Progenitor cell of endocrine pancreas (in vitro differentiated cells): ENCODE measurements at places on chromosomes 13 and 19.

- DNase-seq, result no peak
These were observed 65.2 kb downstream of the DPRX start for GRCh38 chr19:53696951-53697350.

GRCh38 chr13:50730496-50731351 is 112.8 kb downstream of the DLEU7 start:
- no peak for DNase-seq

- DNase-seq, result no peak
These were observed 65.9 kb upstream of the KLF12 start for GRCh38 chr13:74200081-74200480.

- DNase-seq, result no peak
These were observed 70.5 kb downstream of the GJA3 start for GRCh38 chr13:20090349-20090748.

GRCh38 chr13:41271456-41272285 is 8.3 kb upstream of the MTRF1 start:
- DNase-seq, result no peak

GRCh38 chr13:47798906-47799305 is 202.2 kb downstream of the SUCLA2 start:
- DNase-seq, result no peak

GRCh38 chr19:46015687-46016425 is 7.0 kb downstream of the PGLYRP1 start:
- DNase-seq, result no peak
